ENCODE measurements at places on chromosomes 1 and 21. TPM values are rescaled to one million over a fixed set of nuclear protein-coding genes. Genes with fewer than 3 reads are reported as not detected.

GSTM1 gene
- total RNA-seq, result not detected

PLD5 gene
- total RNA-seq, result 0.20 TPM

RNU1-2 gene
- total RNA-seq, result not detected

LIN28A gene
- total RNA-seq, result 77.8 TPM

CD1B gene
- not detected for total RNA-seq

ERG gene
- not detected for total RNA-seq

MAP3K21 gene
- not detected for total RNA-seq

AMPD1 gene
- total RNA-seq, result not detected

FAM177B gene
- not detected for total RNA-seq

ATAD3A gene
- total RNA-seq, result 111 TPM

DNA sequence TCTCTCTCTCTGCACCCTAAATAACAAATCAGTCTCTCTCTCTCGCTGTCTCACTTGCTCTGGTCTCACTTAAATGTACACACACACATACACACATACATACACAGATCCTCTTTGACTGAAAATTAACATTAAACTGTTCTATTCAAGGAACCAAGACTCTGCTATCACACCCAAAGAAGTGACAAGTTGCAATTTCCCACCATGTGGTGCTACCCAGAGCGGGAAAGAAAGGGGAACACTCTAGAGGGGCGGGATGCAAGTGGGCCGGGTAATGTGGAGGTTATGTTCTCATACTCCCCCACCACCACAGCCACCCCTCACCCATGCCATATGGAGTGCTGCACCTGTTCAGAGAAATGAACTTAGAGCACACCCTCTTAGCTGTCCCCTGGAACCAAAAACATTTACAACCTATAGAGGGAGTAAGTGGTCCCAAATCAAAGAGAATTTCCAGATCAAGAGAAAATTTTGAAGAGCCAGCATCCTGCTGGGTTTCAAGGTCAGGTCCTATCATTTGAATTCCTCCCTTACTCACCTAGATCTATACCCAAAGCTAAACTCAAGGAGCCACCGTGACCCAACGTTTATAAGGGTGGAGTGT, 319.4 kb downstream of the BRINP2 start:
- no peak for DNase-seq

GRCh38 chr21:14520535-14520934, 25.6 kb downstream of the SAMSN1 start:
- no peak for DNase-seq

DNA sequence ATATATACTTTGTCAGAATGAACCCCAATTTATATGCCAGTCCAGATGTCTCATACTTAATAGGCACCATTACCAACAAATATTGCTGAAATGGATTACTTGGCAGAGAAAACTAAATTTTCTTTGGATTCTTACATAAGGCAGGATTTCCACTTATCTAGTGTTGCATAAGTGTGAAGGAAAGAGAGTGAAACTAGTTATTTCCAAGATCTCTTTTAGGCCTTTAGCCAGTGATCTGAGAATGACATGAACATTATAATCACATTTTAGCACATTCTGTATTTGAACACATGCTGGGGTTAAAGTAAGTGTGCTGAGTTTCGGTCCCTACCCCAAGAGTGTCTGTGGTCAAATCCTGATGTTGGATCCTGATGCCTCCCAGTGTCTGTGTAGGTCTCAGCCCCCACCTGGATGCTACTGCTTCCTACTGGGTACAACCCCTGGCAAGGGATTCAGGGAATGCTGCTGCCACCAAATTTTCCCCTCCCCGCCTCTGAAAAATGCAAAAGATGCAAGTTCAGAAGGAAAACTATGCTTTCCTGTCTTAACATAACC, 11.2 kb downstream of the DDAH1 start:
- no peak for DNase-seq

DNA sequence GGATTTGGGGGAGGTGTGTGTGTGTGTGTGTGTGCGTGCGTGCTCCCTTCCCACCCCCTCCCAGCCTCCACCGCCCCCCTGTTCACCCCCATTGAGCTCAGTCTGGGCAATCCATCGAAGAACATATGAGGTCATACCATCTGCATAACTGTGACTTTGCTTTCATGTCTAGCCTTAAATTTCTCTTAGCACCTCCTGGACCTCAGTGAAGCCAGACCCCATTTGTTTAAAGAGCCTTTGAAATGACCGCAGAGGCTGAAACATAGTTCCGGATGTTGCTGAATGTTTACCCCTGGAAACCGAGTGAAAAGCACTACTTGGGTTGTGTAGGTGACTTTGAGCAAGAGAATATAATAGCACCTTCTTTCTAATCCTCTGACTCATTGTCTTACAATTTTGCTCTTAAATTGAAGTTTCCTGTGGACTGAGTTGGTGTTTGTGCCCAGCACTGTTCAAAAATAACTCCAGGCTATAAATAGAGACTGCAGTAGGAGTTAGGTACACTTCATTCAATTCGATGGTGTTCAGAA, 75.4 kb downstream of the UBE4B start:
- DNase-seq, result peak; percentile 64

- no peak for DNase-seq
These were observed 95.5 kb downstream of the ZFYVE9 start for GRCh38 chr1:52237430-52237829.

DNA sequence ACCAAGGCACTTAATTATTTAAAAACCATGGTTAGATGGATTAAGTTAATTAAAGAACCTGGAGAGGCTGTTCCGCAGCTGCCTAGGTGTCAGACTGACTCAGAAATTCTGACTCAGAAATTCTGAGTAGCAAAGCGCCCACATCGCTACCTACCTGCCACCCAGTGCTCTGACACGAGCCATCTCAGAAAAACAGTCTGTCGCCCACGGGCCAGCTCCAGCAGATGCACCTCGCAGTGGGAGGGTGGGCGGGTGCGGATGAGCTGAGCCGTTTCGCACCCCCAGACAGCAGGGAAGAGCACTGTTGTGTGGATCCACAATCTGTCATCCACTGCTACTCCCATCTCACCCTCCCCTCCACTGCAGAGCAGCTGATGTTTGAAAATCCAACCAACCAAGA, 13.5 kb downstream of the KCNK1 start:
- peak; percentile 95 for DNase-seq

DNA sequence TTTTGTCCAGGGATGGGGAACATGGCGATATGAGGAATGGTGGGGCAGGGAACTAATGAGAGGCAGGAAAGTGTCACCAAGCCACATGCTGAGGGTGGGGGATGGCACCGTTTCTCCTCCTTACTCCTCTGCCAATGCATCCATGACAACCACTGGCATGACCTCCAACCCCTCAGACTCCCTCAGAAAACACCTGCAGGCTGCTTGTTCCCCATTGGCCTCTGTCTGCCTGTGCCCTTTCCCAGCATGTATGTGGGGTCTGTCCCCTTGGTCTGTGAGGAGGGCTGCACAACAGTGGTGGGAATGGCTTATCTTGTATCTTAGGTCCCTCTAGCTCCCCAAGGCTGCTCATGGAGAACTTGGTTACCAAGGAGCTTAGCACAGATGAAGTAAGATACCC, 137.2 kb upstream of the NGF start:
- DNase-seq, result no peak

- DNase-seq, result no peak
These were observed 649.7 kb upstream of the NEGR1 start for GRCh38 chr1:72932025-72932424.

DNA sequence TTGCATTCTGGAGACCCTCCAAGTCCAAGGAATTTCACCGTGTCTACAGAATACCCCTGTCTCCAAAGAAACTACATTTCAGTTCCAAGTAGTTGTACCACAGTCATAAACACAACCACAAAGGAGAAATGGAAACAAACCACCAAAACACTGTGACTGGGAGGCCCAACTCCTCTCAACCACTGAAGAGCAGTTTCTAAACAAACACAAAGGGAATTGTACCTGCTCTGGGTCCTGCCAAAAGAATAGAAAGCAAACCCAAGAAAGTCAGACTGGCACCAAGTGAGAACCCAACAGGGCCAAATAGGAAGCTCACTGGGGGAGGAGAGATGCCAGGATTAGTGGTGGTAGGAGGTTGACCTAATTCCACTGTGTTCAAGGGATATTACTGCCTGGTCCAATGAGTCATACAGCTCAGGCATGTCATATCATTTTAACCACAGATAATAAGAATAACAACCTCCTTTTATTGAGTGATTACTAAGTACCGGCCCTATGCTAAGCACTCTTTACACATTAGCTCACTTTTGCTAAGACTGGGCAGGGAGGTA, 123.9 kb upstream of the PPP2R5A start:
- DNase-seq, result no peak

GRCh38 chr1:205263580-205264190, 35.9 kb downstream of the TMCC2 start:
- DNase-seq, result peak; percentile 70

GRCh38 chr1:9263276-9263855, 28.8 kb downstream of the H6PD start:
- no peak for DNase-seq

DNA sequence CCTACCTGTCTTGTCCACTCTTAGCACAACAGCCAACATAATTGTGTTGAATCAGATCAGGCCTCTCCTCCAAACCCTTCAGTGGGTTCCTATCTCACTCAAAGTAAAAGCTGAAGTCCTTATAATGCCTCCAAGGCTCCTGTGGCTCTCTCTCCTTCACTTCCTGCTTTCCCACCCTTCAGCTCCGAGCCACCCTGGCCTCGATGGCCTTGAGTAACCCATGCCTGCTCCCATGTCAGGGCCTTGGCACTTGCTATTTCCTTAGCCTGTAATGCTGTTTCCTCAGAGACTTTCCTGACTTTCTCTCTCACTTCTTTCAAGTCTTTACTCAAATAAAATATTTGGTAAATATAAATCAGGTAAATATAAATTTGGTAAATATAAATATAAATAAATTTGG, 8.1 kb upstream of the PLEKHM2 start:
- no peak for DNase-seq

GRCh38 chr1:241202401-241202800, 154.6 kb downstream of the RGS7 start:
- no peak for DNase-seq

DNA sequence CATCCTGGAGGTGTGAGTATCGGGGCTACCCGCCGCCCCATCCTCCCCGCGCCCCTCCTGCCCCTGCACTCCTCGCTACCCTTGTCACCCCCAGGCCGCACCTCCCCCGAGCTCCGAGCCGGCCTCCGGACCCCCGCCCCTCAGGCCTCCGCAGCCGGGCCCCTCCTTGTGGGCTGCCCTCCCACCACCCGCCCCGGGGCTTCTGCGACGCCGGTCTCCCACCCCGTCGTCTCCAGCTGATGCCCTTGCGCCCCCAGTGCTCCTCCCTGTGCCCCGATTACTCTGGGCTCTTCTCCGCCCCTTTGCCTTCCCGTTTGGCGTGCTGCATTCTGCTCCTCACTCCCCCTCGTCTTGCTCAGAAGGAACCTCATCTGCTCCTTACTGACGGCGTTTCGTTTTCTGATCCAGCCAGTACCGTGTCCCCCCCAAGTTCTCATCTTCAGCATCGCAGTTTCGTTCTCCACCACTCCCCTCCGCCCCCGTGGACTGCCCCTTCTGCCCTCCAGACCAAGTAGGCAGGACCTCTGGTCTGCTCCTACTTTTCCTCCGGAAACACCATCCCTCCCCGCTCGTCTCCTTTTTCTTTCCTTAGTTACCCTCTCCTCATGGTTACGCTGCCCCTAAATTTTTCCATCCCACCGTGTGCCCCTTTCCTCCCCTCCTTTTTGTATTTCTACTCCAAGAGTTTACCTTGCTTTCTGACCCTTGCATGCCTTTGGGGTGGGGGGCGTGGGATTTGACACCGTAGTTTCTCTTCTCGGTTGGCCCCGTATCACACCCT, 841 bp downstream of the SNX27 start:
- DNase-seq, result peak; percentile 33

DNA sequence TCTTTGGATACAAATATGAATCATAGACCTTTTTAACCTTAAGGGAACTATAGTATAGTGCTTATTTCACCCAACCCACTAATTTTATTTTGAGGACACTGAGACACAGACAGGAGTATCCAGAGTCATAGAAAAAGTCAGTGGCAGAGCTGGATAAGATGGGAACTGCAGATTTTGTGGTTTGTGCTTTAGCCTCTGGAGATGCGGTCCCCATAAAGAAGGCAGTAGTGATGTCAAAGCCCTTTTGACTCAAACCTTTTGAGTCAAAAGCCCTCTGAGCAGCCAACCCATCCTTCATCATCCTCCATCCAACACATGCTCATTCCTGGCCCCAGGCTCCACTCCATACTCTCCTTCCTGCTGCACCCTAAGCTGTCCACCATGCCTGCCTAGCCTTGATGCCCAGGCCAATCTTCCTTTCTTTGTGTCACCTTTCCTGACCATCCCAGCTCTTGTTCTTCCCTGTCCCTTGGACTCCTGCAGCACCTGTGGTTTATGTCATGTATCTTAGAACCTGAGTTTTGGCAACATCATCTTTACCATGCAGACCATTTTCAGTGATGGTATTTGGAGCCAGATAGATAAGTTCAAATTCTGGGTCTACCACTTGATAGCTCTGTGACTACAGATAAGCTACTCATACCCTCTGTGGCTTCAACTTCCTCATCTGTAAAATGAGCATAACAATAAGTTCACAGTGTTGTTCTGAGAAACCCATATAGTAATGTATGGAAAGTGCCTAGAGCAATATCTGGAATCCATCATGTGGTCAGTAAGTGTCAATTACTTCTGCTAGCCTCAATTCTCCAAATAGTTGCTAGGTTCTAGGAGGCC, 20.1 kb downstream of the SLAMF1 start:
- DNase-seq, result no peak

GRCh38 chr21:38671773-38672172, 134.0 kb upstream of the ETS2 start:
- no peak for DNase-seq

DNA sequence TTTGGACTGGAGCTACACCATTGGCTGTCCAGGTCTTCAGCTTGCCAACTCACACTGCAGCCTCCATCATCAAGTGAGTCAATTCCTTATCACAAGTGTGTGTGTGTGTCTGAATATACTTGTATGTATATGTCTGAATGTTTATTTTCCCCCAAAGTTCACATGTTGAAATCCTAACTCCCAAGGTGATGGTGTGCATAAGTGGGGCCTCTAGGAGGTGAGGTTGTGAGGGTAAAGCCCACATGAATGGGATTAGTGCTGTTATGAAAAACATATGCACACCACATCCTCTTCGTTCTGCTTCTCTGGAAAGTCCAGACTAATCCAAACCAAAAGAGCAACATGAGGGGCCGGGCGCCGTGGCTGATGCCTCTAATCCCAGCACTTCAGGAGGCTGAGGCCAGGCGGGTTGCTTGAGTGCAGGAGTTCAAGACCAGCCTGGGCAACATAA, 48.7 kb upstream of the LBR start:
- no peak for DNase-seq

GRCh38 chr1:159468321-159468720, 28.8 kb downstream of the OR10J1 start:
- no peak for DNase-seq

DNA sequence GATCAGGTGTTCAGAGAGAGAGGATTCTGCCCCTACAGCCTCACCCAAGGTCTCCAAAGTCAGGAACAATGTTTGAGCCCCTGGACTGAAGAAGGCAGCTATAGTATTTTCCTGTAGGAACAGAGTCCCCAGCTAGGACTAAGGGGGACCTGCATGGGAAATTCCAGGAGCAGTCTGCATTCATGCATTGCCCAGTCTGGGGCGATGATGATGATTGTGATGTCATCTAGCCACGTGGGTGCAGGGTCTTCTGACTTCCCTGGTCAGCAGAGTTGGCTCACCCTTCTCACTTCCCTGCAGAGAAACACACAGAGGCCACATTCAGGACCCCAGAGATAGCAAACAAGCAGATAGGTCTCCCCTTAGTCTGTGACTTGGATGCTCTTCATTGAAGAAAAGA, 56.5 kb upstream of the ARTN start:
- no peak for DNase-seq

Measured in G401 (cell line).